ENCODE measurements at places on chromosomes 6 and 20. TPM values are rescaled to one million over a fixed set of nuclear protein-coding genes. Genes with fewer than 3 reads are reported as not detected.

Gene MYMX
- not detected for total RNA-seq

Gene COL9A3
- not detected for total RNA-seq

Gene TCF21
- total RNA-seq, result not detected

Gene RNF182
- total RNA-seq, result not detected

Gene DACT2
- not detected for total RNA-seq

Gene PGC
- not detected for total RNA-seq

Gene SOX18
- total RNA-seq, result not detected

Gene AMD1
- 79.1 TPM for total RNA-seq

Gene SLC26A8
- total RNA-seq, result not detected

Gene SIRPB1
- 1.3 TPM for total RNA-seq

Gene TOX2
- 2.5 TPM for total RNA-seq

GRCh38 chr20:43564993-43565757 is 6.3 kb downstream of the SGK2 start:
- H3K4me3 ChIP-seq, result no peak overlapping the region
- DNase-seq, result no peak
- no peak overlapping the region for H3K27ac ChIP-seq
- no peaks in the 10 kb centered on the region for H3K36me3 ChIP-seq

DNA sequence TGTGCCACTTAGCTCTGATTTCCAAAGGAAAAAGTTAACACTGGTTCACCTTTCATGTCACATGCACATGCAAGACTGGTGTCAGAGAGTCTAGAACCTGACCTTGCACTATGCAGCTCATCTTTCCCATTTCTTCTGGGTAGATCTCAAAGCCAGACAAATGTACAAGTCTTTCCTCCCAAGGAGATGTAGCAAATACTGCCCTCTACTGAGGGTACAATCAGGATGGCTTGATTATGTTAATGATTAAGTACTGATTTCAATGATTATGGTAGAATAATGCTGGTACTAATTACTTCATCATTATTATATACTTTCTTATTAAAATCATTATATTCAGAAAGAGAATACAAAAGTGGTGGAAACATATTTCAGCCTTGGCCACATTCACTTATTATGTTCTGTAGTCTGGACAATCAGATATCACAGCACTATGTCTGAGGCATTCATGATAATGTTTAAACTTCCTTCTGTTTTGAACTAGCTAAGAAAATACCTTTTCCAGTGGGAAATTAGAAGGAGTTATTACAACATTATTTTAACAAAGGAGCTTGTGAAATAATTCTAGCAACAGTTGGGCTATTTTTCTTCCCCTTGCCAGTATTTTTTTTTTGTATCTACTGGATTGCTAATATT is 68.5 kb upstream of the FOXO3 start:
- H3K36me3 ChIP-seq, result no peaks in the 10 kb centered on the region
- no peaks in the 10 kb centered on the region for H3K4me1 ChIP-seq
- DNase-seq, result no peak
- no peak overlapping the region for H3K27ac ChIP-seq

DNA sequence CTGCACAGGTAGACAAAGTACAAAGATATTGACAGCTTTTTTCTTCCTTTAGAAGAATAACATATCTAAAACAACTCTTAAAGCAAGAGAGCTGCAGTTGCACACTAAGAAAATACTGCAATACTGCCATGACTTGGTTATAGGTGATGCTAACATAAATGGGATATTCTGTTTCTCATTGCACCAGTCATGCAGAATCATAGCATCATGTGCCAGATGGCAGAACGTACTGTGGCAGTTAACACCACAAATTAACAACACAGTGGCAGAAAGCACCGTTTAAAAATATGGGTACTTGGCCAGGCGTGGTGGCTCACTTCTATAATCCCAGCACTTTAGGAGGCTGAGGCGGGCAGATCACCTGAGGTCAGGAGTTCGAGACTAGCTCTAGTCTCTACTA is 7.4 kb downstream of the ASXL1 start:
- no peak for DNase-seq
- H3K36me3 ChIP-seq, result peaks cover 26% of the 10 kb centered on the region
- H3K27ac ChIP-seq, result peak overlapping the region; percentile 65
- peaks cover 74% of the 10 kb centered on the region for H3K4me1 ChIP-seq

GRCh38 chr6:14009431-14009830 is 84.7 kb downstream of the RNF182 start:
- H3K4me1 ChIP-seq, result no peaks in the 10 kb centered on the region
- H3K36me3 ChIP-seq, result no peaks in the 10 kb centered on the region
- no peak overlapping the region for H3K4me3 ChIP-seq

GRCh38 chr6:166619912-166620311 is 7.1 kb downstream of the RPS6KA2 start:
- H3K4me1 ChIP-seq, result no peaks in the 10 kb centered on the region
- no peak for DNase-seq
- no peak overlapping the region for H3K4me3 ChIP-seq
- no peak overlapping the region for H3K27ac ChIP-seq

- no peaks in the 10 kb centered on the region for H3K36me3 ChIP-seq
- DNase-seq, result peak; percentile 16
- H3K4me1 ChIP-seq, result peaks cover 7% of the 10 kb centered on the region
Observed at GRCh38 chr6:157647261-157647915, 175.7 kb upstream of the SNX9 start.

- no peak overlapping the region for H3K4me3 ChIP-seq
- H3K4me1 ChIP-seq, result no peaks in the 10 kb centered on the region
- H3K27ac ChIP-seq, result no peak overlapping the region
- no peaks in the 10 kb centered on the region for H3K27me3 ChIP-seq
Observed at GRCh38 chr20:18011482-18011881, 42.7 kb downstream of the MGME1 start.

DNA sequence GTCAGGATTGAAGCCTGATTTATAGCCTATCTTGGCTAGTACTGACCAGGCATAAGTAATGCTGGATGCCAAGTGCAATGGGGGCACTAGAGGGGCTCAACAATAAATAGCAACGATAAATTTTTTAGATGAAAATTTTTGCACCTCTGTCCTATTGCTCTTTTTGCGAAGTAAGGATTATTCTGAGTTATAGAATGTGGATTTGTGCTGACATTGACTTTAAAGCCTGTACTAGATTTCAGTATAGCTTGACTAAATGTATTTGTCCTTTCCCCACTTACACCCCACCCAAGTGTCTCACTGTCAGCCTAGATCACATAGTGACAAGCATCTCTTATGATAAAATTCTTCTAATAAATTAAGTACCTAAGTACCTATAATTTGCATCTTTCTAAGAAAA is 757.0 kb downstream of the GRIK2 start:
- no peaks in the 10 kb centered on the region for H3K36me3 ChIP-seq
- no peak for DNase-seq
- no peak overlapping the region for H3K27ac ChIP-seq
- no peaks in the 10 kb centered on the region for H3K4me1 ChIP-seq
- no peaks in the 10 kb centered on the region for H3K27me3 ChIP-seq

GRCh38 chr6:39471954-39472659 is 149.6 kb upstream of the KCNK16 start:
- no peak for DNase-seq
- peaks cover 2% of the 10 kb centered on the region for H3K36me3 ChIP-seq
- H3K27me3 ChIP-seq, result no peaks in the 10 kb centered on the region
- H3K4me1 ChIP-seq, result peaks cover 4% of the 10 kb centered on the region
- no peak overlapping the region for H3K4me3 ChIP-seq

- no peak overlapping the region for H3K27ac ChIP-seq
- H3K36me3 ChIP-seq, result no peaks in the 10 kb centered on the region
- H3K27me3 ChIP-seq, result no peaks in the 10 kb centered on the region
- no peaks in the 10 kb centered on the region for H3K4me1 ChIP-seq
- no peak for DNase-seq
- no peak overlapping the region for H3K4me3 ChIP-seq
Observed at GRCh38 chr6:148934539-148934938, 187.7 kb downstream of the UST start.

DNA sequence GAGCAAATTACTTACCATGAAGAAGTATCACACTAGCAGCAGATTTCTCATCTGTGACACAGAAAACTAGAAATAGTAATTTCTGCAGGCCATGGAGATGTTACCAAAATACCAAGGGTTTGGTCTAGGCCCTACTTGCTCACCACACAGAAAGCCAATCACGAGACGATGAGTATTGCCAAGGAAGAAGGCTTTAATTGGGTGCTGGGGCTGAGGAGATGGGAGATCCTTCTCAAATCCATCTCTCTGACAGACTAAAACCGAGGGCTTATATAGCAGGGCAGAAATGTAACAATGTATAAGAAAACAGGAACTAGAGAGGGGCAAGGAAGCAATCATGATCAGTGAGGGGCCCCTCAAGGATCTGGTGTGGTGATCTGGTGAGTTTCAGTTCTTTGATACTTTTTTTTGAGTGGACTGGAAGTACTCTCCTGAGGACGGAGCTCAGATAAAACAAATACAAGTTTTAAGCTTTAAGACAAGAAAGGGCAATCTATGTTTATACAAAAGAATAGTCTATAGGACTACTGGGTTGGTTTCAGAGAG is 40.9 kb downstream of the RNF182 start:
- H3K4me1 ChIP-seq, result no peaks in the 10 kb centered on the region
- no peak overlapping the region for H3K4me3 ChIP-seq
- H3K27me3 ChIP-seq, result peaks cover 23% of the 10 kb centered on the region
- H3K27ac ChIP-seq, result no peak overlapping the region

DNA sequence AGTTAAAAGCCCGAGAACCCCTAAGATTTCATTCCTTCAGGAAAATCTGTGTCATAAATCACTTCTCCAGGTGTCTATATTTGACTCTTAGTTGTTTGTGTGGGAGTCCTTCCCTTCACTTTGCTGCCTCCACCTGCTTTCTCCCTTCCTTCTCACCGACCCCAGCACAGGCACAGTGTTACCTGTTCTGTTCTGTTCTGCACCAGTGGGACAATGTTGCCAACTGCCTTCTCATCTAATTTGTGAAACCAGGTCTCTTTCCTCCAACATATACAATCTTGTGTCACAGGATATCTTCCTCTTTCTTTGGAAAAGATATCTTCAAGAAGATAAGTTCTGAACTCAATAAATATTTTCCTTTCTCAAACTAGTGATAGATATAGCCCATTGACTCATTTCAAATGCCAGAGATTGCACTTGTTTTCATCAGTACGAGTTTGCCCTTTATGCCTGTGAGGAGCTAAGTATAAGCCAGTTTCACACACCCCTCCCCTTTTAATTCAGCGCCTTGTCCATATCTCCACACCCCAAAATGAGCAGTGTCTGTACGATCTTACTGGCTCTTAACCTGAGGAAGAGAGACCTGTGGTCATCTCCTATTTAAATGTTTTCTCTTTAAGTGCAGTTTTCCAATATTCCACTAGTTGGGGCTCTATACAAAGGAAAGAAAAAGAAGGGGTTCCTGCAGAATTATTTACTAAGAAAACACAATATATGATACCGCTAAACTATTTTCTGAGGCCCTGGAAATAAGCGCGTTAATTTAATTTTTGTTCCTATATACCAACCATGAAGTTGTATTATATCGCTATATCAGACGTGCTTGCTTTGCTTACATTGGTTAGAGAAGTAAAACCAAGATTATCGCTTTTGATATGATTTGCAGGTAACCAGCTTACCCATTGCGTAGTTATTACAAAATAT is 81.6 kb upstream of the PREP start:
- H3K4me3 ChIP-seq, result peak overlapping the region; percentile 2
- H3K27ac ChIP-seq, result peak overlapping the region; percentile 30
- peaks cover 7% of the 10 kb centered on the region for H3K27me3 ChIP-seq
- no peaks in the 10 kb centered on the region for H3K36me3 ChIP-seq
- DNase-seq, result no peak

DNA sequence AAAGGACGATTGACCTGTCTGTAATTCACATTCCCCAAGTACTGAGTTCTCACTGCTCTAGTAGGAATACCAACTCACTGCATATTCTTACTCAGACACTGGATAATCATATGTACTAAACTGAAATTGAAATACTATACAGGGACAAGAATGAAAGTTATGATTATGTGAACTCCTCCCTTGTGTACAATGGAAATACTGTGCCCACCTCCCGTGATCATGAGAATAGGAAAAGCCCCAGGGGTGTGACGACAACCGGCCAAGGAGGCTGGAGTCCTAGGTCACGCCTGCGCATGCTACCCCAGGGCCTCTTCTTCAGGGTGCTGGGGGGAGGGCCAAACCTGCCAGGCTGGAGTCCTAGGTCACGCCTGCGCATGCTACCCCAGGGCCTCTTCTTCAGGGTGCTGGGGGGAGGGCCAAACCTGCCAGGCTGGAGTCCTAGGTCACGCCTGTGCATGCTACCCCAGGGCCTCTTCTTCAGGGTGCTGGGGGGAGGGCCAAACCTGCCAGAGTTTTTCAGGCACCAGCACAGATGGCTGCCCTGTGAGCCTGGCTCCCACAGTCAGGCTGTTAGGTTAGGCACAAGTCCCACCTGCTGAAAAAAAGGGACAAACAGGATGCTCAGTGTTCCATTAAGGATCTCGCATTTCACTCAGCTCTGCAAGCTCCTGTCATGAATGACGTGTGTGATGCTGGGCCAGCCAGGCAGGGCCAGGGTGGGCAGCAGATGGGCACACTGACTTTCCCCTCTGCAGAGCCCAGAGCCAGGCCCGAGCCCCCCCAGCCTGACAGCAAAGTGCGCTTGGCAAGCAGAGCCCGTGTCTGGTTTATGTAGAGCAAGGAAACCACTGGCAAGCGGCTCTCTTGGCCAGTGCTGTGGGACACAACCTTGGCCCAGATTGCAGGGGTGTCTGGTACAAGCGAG is 107.7 kb downstream of the FOXF2 start:
- peaks cover 2% of the 10 kb centered on the region for H3K27me3 ChIP-seq
- no peak for DNase-seq
- H3K4me1 ChIP-seq, result no peaks in the 10 kb centered on the region
- no peaks in the 10 kb centered on the region for H3K36me3 ChIP-seq

DNA sequence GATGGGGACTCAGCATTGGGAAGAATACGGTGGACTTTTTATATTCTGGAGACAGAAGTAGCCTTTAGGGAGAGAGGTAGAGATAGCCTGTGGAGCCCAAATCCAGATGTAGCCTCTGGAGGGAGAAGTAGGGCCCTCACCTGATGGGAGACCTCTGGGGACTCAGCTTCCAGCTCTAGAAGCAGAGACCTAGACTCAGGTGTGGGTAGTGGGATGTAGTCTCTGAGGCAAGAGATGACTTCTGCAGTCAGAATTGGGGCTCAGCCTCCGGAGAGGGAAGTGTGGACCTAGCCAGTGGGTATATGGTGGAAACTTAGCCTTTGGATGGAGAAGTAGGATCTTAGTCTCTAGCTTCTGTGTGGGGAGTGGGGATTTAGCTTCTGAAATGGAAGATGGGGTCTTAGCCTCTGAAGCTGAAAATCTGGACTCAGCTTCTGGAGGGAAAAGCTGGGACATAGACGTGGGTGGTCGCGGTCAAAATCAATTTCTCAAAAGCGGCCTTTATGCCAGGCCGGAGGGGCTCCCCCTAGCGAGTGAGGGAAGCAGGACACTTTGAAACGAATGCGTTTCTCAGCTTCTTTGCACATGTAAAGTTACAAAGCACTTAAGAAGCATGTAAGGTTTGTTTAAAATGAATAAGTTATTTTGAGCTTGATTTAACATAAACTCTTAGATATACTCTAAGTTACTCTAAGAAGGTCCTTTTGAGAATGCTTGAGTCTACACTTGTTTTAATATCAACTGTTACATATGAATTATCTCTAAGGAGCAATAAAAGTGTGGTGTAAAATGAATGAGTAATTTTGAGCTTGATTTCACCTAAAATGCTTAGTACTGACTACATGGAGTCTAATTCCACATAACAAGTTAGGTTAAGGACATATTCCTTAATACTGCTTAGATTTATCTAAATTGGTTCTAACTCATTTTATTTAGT is 12.9 kb upstream of the ZNF343 start:
- H3K4me3 ChIP-seq, result no peak overlapping the region
- peaks cover 14% of the 10 kb centered on the region for H3K4me1 ChIP-seq
- peak; percentile 71 for DNase-seq
- H3K36me3 ChIP-seq, result no peaks in the 10 kb centered on the region
- no peak overlapping the region for H3K27ac ChIP-seq

GRCh38 chr6:4220558-4220957 is 85.2 kb upstream of the ECI2 start:
- no peak overlapping the region for H3K27ac ChIP-seq
- no peaks in the 10 kb centered on the region for H3K36me3 ChIP-seq
- DNase-seq, result no peak
- peaks cover 12% of the 10 kb centered on the region for H3K27me3 ChIP-seq
- peaks cover 4% of the 10 kb centered on the region for H3K4me1 ChIP-seq
- no peak overlapping the region for H3K4me3 ChIP-seq

All from activated CD4-positive, alpha-beta memory T cell treated with anti-CD3 and anti-CD28 coated beads for 36 hours (primary cell).